ENCODE measurements at places on chromosomes 3 and 15. TPM values are rescaled to one million over a fixed set of nuclear protein-coding genes. Genes with fewer than 3 reads are reported as not detected.
A peak's percentile ranks its signal among the peaks of the same experiment; 100 is the strongest.

- no peak overlapping the region for H3K4me3 ChIP-seq
- no peaks in the 10 kb centered on the region for H3K36me3 ChIP-seq
- H3K4me1 ChIP-seq = no peaks in the 10 kb centered on the region
- no peaks in the 10 kb centered on the region for H3K27me3 ChIP-seq
Measured at GRCh38 chr15:57522148-57522547, 69.6 kb upstream of the MYZAP start.

DNA sequence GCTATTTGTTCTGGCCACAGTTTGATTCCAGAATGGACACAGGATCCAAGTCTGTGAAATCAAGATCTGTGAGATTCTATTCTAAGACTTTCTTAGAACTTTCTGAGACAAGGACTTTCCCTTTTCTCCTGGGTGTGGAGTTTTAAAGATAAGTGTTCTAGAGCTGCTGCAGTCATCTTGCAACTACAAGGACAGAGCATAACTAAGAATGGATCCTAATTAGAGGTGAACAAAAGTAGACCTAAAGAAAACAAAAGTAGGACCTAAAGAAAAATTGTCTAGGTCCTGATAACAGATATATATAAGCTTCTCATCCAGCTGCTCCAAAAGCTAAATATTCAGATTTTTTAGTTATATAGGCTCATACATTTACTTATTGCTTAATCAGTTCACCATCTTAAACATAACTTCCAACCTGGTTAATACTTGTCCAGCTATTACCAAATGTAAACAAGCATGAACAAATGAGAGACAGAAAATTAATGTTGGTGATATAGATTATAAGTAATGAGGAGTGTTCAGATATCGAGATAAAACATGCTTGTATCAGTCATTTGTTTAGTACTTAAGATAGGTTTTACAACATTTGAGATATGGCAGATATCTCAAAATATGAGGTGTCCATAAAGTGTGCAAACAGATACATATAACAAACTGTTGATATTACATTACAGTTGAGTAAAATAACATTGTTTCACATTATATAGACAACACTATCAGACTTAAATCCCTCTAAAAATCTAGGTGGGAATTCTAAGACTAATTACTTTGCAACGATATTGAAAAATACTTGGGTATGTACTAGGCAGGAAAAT, 75.1 kb downstream of the CD200 start:
- no peak for DNase-seq
- no peaks in the 10 kb centered on the region for H3K36me3 ChIP-seq
- peak overlapping the region; percentile 19 for H3K4me3 ChIP-seq
- H3K27ac ChIP-seq = peak overlapping the region; percentile 72

- peaks cover 13% of the 10 kb centered on the region for H3K4me1 ChIP-seq
- no peak for DNase-seq
- no peak overlapping the region for H3K27ac ChIP-seq
- no peak overlapping the region for H3K4me3 ChIP-seq
- no peaks in the 10 kb centered on the region for H3K27me3 ChIP-seq
- no peaks in the 10 kb centered on the region for H3K36me3 ChIP-seq
Measured at GRCh38 chr15:68303134-68303533, 25.6 kb downstream of the FEM1B start.

Gene MYRIP
- 7.0 TPM for total RNA-seq

DNA sequence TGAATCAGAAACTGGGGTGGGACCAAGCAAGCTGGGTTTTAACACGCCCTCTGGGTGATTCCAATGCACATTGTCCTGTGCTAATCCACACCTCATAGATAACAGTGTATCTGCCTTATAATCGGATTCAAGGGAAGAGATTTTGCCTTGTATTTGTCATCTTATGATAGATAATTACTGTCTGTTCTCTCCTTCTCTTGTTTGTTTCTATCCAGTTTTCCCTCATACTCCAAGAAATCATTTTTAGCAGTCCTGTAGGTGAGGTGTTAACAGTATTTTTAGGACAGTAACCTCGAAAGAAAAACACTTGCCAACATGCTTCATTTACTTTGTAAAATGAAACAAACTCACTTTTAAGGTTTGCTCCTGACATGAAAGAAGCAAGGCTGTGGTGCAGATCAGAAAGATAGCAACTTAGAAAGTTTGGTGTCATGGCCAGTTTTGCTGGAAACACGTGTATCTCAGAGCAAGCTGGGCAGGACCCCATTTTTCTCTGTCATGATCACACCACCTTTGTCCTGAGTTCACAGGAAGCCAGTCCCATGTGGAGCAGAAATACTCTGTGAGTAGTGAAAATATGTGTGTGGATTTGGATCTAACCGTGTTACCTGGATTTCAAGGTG, 72.6 kb downstream of the TRAK1 start:
- no peak overlapping the region for H3K4me3 ChIP-seq
- H3K27me3 ChIP-seq = no peaks in the 10 kb centered on the region
- H3K36me3 ChIP-seq = no peaks in the 10 kb centered on the region
- no peak for DNase-seq
- peaks cover 35% of the 10 kb centered on the region for H3K4me1 ChIP-seq
- H3K27ac ChIP-seq = peak overlapping the region; percentile 13

GRCh38 chr15:24956111-24956838, 1.5 kb downstream of the SNRPN start:
- DNase-seq = peak; percentile 78
- no peaks in the 10 kb centered on the region for H3K27me3 ChIP-seq
- no peaks in the 10 kb centered on the region for H3K36me3 ChIP-seq
- peak overlapping the region; percentile 75 for H3K4me3 ChIP-seq

DNA sequence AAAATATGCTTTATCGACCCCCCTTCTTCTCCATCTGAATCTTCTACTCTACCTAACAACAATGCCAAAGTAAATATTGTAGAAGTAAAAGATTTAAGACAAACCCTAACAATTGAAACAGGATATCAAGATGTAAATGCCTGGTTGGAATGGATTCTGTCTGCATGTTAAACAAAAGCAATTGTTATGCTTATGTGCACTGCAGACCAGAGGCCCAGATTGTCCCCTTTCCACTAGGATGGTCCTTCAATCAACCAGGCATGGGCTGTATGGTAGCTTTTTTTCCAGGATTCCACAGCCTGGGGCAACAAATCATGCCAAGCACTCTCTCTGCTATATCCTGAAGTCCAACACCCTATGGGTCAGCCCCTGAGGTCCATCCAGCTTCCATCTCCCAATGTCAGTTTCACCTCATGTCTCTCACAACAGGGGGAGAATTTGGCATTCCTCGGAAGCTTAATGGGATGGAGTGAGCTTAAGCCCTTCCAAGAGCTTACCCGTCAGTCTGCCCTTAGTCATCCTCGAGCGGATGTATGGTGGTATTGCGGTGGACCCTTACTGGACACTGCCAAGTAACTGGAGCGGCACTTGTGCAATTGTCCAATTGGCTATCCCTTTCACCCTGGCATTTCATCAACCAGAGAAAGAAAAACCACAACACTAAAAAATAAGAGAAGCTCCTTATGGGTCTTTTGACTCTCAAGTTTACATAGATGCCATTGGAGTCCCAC, 36.2 kb downstream of the ZNF589 start:
- no peak overlapping the region for H3K27ac ChIP-seq
- H3K36me3 ChIP-seq = no peaks in the 10 kb centered on the region
- H3K27me3 ChIP-seq = no peaks in the 10 kb centered on the region

DNA sequence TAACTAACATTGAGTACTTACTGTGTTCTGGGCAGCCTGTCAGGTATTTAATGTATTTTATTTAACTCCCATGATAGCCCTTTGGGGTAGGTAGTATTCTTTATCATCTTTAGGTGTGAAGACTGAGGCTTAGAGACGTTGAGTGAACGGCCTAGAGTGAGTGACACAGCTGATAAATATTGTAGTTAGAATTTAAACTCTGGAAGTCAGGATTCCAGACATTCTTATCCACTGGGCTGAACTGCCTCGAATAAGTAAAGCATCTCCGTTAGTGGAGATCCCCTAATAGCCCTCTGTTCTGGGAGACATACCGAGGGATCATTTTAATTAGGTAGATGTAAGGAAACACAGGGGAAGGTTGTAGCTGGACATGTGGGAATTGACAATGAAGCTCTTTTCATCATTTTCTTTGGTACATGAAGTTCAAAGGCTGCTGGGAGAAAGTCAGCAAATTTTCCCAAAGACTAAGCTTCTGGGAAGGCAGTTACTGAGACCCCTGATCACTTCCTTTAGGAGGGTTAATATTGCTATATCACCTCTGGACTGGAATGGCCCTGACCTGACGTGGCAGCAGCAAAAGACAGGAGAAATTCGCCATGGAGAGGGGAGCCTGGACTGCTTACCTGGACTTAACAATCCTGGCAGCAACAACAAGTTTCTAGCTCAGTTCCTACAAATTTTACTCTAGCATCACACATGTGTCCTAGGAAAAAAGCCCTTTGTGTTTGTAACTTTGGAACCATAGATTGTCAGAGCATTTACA, 11.7 kb upstream of the PDCD6IP start:
- H3K4me1 ChIP-seq = peaks cover 4% of the 10 kb centered on the region
- H3K4me3 ChIP-seq = peak overlapping the region; percentile 32
- H3K27me3 ChIP-seq = no peaks in the 10 kb centered on the region

DNA sequence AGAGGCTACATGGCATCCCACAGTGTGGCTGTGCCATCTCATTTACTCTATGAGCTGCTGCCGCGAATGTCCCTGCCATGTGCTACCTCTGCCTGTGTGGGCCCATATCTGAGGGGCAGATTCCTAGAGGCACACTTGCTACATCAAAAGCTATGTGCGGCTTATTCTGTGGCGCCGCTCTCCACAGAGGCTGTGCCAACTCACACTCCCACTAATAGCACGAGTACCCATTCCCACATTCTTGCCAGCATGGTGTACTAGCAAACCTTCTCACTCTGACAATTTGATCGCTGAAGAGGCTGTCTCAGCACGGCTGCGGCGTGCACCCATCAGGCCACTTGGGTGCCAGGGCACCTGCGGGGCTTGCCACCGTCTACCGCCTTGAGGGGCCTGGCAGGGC, 31.2 kb upstream of the MUSTN1 start:
- no peaks in the 10 kb centered on the region for H3K27me3 ChIP-seq
- no peak for DNase-seq
- H3K4me3 ChIP-seq = no peak overlapping the region

Gene CCR2
- not detected for total RNA-seq

Measured in transverse colon (tissue), 4 donors.